ENCODE measurements at places on chromosomes 1 and 21.

DNA sequence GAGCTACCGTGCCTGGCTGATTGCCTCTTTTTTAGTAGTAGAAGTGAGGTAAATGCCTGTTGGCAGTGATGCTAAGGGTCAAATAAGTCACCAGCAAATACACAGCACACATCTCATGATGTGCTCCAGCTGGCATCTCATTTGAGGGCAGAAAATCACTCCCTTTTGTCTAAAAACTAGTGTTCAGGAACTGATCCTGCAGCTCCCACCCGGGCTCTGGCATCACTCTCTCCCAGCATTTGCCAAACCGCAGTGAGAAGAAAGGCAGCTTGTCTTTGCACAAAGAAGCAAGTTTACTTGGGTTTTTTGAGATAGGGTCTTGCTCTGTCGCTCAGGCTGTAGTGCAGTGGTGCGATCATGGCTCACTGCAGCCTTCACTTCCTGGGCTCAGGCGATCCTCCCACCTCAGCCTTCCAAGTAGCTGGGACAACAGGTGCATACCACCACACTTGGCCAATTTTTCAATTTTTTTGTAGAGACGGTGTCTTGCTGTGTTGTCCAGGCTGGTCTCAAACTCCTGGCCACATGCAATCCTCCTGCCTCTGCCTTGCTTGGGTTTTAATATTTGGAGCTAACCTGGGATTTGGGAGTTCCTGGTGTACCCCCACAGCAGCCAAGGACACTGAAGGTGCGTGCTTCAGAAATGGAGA is 4.1 kb downstream of the RBP7 start:
- no peak for DNase-seq

- DNase-seq, result no peak
Measured at GRCh38 chr1:12475530-12475934, 142.5 kb downstream of the DHRS3 start.

GRCh38 chr1:58933599-58933926 is 149.7 kb upstream of the JUN start:
- no peak for DNase-seq

- DNase-seq, result peak; percentile 17
Measured at GRCh38 chr1:92536980-92537884, 50.5 kb upstream of the GFI1 start.

DNA sequence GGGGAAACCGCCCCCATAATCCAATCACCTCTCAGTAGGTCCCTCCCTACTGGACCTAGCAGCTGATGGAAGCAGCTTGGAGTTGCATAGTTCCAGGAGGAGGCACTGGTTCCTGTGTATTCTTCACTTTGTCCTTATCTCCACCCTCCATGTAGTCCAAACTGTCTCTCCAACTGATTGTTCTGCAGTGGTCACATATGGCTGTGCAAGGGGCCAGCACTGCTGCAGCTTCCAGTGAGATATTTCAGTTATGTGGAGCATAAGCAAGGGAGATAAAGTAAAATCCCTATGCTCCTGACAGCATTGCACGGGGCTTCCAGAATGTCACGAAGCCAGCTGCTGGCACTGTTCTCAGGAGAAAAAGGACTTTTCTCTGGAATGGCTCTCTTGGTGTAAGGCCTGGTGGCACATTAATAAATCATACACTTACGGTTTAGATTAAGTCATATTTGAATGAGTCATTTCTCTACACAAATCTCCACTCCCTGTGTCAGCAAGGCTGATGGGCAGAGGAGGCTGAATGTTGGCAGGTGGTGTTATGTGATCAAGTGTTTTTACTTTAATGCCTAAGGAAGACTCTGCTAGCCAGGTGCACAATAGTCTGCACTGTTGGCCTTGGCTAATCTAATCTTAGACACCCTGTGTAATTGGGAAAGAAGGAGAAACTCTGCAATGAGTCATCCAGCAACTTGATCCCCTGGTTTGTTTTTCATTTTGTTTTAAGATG is 93.4 kb downstream of the KCNK1 start:
- no peak for DNase-seq

Measured in germinal center (tissue), 1 donor.